Activated T-helper 17 cell treated with anti-CD3 and anti-CD28 coated beads, Interleukin-2, amount 50 U/mL, for 72 hours (primary cell): ENCODE measurements at places on chromosomes 3 and 15. TPM values are rescaled to one million over a fixed set of nuclear protein-coding genes. Genes with fewer than 3 reads are reported as not detected.

GRCh38 chr3:31529421-31529820 is 3.3 kb upstream of the STT3B start:
- no peak for ATAC-seq

DNA sequence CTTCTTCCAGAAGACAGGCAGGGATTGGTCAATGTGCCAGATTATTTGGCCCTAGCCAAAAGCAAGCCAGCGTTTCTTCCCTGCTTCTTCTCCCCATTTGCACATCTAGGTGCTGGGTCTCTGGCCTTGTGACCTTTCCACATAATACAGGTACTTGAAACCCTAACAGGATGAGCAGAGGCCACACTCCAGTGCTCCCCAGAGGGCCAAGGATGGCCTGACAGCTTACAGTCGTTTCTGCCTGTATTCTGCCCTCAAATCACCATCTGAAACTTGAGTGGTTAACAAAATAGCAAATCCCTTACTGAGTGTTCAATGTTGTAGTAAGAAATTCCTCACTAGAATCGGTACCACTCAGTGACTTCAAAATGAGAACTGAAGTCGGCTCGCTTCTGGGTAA is 29.1 kb downstream of the MKRN2 start:
- ATAC-seq = no peak

DNA sequence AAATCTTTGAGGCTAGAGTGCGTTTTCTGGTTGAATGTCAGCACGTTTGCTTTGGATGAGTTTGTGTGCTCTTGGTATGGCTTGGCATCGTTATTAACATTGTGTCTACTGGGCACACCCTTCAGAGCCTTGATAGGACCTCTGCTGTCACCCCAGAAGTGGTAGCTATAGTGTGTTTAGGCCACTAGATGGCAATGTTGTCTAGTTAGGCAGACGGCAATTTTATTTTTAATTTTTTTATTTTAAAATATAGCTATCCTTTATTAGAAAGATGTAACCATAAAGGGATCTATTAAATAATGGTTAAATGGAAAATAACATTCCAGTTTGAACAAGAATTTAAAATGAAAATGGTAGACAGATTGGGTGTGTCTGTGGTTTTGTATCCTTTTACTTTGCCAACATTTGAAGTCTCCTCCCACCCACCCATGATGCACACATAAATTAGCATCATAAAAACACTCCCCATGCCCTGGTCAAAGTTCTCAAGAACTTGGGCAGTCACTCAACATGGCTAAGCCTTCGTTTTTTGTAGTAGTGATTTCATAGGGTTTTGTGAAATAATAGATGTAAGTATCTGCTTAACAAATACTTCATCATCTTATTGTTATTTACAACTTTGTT is 200.7 kb downstream of the KCNH8 start:
- no peak for ATAC-seq

- ATAC-seq = peak; percentile 91
Observed at GRCh38 chr3:172591876-172592771, 68.9 kb upstream of the TNFSF10 start.

DNA sequence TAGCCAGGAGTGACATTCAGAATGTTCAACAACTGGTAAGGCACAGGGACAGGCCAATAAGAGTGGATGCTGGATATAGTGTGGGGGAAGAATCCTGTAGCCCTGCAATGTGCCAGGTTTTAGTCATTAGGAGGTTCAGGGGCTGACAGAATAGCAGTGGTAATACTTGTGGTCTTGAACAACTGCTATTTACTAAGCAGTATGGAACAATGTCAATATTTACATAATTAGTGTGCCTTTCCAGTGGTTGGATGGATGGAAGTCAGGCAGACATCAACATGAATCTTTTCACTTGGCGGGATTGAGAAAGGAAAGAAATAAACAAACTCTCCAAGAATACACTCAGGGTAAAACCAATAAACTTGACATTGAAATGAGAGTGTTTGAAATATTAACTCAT is 55.1 kb downstream of the OTOL1 start:
- no peak for ATAC-seq

The STT3B gene
- 88.9 TPM for total RNA-seq

The HDC gene
- total RNA-seq = not detected
